NAMALWA (cell line): ENCODE measurements at places on chromosomes 1 and 21.

DNA sequence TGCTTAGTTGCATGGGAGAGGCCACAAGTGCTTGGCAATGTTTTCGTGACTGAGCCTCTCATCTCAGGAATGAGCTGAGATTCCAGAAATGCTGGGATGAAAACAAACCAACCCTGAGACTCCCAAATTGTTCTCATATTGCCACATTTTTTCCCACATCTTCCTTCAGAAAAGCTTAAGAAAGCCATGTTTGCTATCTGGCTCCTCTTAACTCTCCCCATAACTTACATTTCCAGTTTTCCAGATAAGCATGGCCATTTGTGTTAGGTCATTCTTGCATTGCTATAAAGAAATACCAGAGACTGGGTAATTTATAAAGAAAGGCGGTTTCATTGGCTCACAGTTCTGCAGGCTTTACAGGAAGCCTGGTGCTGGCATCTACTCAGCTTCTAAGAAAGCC lies 17.2 kb downstream of the DSCAM start:
- no peak for DNase-seq

DNA sequence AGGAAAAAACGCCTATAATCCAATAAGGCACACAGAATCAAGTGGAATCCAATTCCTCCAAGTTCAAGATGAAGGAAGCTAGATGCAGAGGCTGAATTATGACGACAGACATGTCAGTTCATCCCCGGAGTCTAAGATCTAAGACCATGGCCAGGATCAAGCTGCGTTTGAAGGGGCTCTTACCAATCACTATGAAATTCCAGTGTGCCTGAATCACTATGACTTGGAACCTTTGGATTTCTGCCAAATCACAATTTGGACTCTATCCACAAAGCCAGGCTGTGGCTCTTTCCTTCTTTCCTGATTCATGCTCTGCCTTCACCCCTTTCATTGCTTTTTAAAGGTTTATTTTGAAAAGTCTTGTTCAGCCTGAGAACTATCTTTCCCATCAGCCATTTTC lies 17.1 kb downstream of the OLIG2 start:
- no peak for DNase-seq

- no peak for DNase-seq
Measured at GRCh38 chr1:7268983-7269382, 483.7 kb downstream of the CAMTA1 start.

DNA sequence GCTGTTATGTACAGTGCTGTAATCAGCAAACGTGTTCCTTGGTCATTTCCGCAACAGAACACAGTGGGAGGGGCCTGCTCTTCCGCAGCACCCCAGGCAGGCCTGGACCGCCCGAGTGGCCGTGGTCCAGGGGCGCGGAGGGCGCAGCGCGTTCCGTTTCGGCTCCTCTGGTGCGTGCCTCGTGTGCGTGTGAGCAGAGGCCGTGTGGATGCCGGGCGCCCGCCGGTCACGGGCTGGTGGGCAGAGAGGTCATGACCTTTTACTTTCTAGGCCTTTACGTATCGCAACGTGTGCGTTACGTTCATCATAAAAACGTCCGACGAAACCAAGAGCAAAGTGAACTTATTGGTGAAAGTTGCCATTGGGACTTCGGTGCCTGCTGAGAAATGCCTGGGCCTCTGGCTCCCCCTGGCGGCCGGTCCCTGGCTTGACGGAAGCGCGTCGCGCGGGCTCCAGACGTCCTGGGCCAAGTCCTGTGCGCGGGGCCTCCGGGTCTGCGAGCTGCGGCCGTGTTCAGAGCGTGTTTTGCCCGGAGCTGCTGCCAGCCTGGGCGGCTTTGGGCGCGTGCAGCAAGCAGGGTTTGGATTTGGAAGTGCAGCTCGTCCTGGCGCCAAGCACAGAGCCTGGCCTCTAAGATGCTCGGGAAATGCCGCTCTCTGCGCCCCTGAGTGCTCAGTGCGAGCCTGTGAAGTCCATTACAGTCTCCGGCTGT lies 34.4 kb downstream of the COL18A1 start:
- DNase-seq: peak; percentile 74

GRCh38 chr1:206125346-206125745 lies 8.2 kb upstream of the AVPR1B start:
- no peak for DNase-seq
